ENCODE measurements at places on chromosomes 4 and X.

- no peak for DNase-seq
These were observed 41.4 kb downstream of the ABHD18 start for GRCh38 chr4:128006592-128006991.

DNA sequence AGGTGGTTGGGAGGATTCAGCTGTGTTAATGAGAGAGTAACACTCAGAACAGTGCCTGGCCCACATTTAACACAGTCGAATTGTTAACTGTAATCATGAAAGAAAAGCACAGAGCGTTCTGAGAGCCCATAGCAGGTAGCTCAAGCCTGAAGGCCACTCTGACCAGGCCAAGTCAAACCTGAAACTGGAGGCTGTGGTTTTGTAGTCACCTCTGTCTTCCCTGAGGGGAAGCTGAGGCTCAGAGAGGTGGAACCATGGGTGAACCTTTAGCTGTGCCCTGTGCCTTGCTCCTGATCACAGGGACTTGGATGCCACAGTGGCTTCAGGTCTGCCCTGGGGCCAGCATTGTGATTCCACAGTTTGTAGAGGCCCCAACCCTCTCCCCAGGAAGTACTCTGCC is 16.6 kb upstream of the UBA1 start:
- DNase-seq, result no peak

DNA sequence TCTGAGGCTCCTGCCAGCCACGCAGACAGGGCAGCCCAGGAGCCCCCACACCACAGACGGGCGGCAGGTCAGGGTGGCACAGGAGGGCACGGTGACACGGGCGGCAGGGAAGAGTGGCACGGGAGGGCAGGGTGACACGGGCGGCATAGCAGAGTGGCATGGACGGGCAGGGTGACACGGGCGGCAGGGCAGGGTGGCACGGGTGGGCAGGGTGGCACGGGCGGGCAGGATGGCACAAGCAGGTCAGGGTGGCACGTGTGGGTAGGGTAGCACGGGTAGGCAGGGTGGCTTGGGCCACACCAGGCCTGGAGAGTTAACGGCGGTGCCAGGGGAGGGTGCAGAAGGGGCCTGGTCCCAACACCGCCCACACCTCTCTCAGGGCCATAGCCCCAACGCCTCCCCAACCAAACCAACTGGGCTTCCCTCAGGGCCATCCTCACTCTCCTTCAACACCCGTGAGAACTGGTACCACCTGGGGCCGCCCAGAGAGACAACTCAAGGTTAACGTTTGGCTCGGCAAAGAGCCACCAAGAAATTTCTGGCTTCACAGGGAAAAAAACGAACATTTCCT is 3.4 kb downstream of the CTBP1 start:
- no peak for DNase-seq

DNA sequence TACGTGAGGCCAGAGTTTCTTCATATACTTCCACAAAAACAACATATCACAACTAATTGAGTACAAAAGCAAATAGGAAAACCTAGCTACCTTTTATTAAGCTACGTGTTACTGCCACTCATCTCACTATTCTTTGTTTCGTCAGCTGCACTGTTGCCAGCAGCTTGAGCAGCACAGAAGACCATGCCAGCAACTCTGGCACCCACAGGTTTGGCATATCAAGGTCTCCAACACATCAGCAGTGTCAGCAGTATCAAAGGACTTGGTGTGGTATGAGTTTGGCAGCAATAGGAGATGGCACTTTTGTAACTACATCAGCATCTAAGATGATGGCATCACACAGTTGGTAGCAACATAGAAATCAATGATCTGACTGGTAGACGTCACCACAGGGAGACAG is 30.7 kb downstream of the CDKL2 start:
- DNase-seq, result no peak

GRCh38 chr4:157075811-157076577 is at the start of gene GLRB:
Gene GLRB, plus strand, starts transcription at chr4:157076150. Its CDS starts 1,875 bp downstream, at chr4:157078025.
- DNase-seq, result no peak

GRCh38 chr4:91319556-91320268 is 984.1 kb upstream of the GRID2 start:
- no peak for DNase-seq
